ENCODE measurements at places on chromosomes 2 and 18.

DNA sequence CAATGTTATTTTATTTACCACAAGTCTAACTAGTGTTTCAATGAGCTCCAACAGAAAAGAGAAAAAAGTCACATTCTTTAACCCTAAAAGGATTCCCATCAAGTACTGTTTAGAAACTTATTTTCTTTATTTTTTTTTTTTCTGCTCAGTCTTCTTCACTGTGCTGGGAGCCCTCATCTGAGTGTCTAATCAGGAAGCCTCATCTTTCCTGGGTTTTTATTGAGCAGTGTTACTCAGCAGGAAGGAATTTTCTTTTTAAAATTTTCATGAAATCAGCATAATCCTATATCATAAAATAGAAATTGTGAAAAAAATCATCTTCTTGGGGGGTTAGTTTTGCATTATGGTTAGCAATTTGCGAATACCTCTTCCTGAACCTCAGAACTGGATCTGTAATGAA lies 453.8 kb downstream of the CDH2 start:
- DNase-seq, result no peak

DNA sequence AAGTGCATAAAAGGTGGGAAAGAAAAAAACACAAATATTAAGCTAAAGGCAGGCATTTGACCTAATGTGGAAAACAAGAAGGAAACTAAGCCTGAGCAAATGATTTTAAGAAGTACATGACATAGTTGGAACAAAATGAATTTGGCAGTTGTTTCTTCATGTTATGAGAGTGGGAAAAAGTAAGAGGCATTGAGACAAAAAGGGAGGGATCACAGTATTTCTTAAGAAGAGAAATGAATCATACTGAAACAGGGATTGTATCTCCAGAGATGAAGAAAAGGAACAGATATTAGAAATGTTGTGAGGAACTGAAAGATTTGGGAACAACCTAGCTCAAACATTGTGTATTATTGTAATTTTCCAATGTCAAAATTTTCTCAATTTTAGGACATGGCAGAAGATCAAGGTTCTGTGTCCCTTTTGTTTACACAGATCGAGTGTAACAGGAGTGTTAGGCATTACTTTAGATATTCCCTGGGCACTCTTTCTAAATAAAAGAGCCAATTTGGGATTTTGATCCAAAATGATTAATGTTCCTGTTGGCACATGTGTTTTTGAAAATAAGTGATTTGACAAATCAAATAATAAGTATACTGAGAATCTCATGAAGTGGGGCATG lies 98.6 kb downstream of the CALCRL start:
- DNase-seq, result no peak

DNA sequence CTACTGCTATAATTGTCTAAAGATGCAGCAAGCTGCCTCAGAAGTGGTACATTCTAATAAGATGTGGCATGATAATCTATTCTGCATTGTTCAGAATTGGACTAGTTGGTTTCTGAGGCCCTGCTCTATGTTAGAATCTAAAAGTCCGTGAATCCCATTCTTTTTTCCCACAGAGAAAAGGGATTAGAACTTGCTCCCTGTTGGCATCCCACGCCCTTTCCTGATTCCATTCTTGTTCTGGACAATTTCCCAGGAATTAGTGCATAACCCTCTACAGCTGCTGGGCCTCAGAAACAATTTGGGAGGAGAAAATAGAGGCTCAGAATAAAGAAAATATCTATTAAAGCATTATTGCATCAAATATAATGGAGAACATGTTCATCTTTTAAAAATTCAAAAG lies 282.7 kb downstream of the NRXN1 start:
- no peak for DNase-seq

GRCh38 chr2:25337276-25337675 lies 4.4 kb downstream of the DNMT3A start:
- DNase-seq, result no peak

DNA sequence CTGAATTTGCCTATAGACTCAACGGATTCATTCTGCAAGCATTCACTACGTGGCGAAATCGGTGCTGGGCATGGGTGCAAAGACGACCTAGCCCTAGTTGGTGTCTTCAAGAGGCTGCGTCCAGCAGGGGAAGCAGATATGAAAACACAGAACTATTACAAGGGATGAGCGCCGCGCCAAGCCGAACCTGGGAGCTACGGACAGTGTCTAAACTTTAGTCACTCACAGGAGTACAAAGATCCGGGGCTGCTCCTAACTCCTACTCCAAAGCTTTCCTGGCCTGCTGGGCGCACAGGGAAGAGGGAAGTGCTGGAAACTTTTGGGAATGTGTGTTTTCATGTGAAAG lies 732 bp upstream of the ANXA4 start:
- DNase-seq, result no peak

- DNase-seq, result no peak
Observed at GRCh38 chr2:171595896-171596295, 73.6 kb downstream of the CYBRD1 start.

DNA sequence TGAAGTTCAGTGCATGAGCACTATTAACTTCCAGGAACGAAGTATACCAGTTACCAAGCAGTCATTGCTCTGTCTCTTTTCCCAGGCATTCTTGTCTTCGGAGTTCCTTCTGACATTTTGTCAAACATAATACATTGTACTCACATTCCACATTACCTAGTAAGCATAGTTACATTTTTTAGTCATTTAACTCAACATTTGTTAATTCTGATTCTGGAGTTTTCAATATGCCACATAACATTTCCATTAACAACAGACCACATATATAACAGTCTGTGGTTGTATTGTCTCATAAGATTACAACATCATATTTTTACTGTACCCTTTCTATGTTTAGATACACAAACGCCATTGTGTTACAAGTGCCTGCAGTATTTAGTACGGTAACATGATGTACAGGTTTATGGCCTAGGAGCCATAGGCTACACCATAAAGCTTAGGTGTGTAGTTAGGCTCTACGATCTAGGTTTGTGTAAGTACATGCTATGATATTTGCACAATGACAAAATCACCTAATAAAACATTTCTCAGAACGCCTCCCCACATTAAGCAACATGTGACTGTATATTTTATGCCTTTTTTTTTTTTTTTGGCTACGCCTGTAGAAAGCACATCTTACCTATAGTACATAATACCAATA lies 187.1 kb downstream of the DYM start:
- no peak for DNase-seq

DNA sequence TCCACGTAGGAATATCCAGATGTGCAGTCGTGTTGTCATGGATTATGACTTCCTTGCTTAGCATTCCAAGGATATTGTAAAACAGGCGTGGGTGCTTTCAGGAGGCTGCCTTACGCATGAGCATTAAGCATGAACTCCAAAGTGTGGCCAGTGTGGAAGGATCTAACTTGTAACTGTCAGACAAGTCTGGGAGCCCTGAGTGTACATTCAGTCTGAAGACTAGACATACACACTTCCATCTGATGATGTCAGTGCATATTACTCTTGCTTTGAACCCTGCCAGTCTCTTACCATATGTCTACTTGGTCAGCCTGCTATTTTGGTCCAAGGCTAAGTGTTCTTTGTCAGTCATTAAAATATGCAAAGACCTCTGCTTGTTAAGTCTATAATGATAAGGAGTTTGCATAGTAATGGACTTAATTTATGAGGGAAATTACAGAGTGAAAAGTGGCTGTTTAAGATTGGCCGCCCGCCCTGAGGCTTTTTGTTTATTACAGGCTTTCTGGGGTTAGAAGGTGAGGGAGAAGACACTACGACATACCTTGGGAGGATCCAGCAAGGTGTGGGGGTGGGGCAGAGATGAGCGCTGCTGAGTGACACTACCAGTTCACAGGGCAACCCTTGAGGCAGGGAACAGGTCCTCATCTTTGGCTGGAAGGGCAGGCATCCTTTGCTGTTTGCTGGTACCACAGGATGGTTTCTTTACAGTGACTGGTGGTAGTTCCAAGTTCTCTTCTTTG lies 48.3 kb downstream of the CABLES1 start:
- no peak for DNase-seq

DNA sequence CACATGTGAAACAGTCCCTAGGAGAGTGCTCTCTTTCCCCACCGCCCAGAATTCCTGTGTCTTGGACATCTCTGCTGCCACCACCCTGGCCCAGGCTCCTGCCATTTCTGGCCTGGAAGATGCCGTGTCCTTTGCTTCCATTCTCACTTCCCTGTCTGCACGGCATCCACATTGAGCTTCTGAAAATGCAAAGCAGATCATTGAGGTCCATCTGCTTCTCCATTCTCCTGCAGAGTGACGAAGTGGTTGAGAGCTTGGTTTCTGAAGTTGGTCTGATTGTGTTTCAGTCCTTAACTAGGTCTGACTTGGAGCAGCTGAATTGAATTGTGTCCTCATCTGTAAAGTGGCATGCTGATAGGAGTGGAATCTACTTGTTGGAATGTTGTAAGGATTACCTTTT lies 98.7 kb upstream of the MGAT5 start:
- DNase-seq, result no peak

GRCh38 chr2:129936334-129936934 lies 43.0 kb upstream of the RAB6C start:
- DNase-seq, result no peak

GRCh38 chr2:45191976-45192375 lies 182.7 kb upstream of the SIX2 start:
- DNase-seq, result no peak

- no peak for DNase-seq
Observed at GRCh38 chr18:9362869-9363268, 28.3 kb downstream of the TWSG1 start.

DNA sequence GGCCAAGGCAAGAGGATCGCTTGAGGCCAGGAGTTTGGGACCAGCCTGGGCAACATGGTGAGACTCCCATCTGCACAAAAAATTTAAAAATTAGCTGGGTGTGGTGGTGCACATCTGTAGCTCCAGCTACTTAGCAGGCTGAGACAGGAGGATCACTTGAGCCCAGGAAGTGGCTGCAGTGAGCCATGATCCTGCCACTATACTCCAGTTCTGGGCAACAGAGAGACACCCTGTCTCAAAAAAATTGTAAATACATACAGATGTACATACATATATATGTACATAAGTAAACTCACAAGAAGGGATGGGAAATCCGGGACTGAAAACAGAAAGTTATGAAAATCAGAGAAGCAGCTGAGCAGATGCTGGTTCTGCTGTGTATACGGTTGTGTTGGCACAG lies 29.6 kb upstream of the TAF4B start:
- no peak for DNase-seq

GRCh38 chr2:105339414-105339813 lies 2.1 kb downstream of the C2orf49 start:
- no peak for DNase-seq

DNA sequence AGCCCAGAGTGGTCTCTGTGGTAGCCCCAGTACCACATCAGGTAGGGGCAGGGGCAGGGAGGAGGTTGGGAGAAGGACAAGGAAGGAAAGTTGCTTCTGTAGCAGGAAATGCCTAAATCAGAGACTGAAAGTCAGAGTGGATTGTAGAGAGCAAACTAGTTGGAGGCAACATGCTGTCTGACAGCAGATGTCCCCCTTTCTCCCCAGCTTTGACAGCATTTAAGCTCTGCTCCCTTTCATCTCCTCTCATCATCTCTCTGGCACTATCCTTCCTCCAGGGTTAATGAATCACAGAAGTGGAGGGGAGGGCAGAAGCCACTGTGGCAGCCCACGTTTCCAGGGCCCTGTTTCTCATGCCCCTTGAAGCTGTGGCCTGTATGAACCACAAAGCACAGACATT lies 50.4 kb downstream of the BOD1L2 start:
- DNase-seq, result no peak

DNA sequence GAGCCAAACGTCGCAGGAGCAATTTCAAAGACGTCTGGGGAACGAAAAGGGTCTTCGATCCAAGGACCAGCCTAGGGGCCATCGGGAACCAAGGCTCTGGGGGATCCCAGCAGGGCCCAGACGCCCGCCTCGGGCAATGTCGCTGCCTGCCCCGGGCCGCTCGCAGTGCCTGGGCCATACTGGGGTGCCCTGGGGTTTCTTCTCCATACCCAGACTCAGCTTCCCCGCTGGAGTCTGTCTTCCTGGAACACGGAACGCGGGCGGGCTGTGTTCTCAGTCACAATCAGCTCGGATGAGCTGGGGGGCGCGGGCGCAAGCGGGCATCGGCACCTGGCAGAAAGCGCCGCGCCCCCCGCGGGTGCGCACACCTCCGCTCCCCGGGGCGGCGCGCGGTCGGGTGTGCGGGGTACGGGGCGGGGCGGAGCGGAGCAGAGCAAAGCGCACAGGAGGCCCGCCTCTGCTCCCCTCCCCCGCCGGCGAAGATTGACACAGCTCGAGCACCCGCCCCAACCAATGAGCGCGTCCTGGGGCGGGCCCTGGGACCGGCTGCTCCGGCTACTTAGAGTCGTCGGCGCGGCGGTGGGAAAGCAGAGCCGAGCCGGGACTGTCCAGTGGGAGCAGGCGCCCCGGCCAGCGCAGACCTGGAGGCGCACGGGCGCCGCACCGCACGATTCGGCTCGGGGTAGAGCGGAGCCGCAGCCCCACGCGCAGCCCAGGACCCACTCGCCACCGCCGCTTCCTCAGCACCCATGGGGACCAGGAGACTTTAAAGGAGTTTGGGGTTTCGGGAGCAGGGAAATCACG lies at the start of gene LRATD1:
TSS of gene LRATD1 (plus strand) at position 585 of the 804 bp plus-strand sequence. CDS start 1,263 bp downstream, outside the sequence.
- no peak for DNase-seq

- no peak for DNase-seq
Observed at GRCh38 chr2:209368406-209368805, 55.4 kb upstream of the MAP2 start.

DNA sequence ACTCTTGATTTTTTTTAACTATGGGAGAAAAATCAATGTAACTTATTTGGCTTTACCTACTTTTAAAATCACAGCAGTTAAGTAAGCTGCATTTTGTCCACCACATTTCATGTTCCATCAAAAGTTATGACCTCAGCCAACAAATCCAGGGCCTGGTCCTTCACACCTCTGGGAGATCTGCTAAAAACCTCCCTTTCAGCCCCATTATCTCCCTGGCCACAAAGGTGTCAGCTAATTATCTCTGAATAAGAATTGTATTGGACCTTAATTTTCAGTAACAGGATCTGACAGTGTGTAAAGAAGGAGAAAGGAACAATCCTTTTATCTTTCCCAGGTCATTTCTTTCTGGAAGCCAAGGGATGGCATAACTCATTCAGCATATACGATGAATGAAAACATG lies 359.3 kb downstream of the TMEM182 start:
- DNase-seq, result no peak

DNA sequence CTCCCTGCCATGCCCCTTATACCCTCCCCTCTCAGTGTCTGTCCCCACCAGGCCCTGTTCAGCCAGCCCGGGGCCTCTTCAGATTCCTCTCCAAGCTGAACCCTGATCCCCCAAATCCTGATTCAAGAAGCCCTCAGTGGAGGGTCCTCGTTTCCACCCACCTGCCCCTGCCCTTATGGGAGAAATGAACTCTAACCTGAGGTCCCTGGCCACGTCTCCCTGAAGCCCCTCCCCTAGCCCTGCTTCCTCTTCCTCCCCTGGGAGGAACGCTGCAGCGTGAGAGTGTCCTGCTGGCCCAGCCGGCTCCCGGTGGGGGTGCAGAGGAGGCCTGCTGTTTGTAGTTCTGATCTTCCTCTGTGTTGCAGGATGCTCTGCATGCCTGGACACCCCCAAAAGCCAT lies 56.7 kb upstream of the GLI2 start:
- no peak for DNase-seq

DNA sequence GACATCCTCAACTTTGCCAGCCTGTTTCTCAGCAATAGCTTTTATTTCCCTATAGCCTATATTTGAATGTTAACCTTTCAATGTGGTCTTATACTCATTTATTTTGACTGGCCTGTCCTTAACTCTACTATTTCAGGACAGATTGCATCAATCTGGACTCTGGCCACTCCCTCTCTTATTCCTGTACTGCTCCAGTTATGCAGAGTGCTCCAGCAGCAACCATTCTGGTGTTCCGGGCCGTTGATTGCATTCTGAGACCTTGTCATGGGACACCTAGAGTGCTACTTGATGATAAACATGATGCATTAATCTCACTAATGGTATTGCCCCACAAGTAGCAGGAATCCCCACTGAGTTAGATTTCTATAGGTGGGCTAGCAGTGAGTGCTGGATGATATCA lies 363.4 kb downstream of the LRRTM1 start:
- DNase-seq, result no peak

Measured in CD4-positive, alpha-beta T cell (primary cell).